Stimulated activated CD4-positive, alpha-beta T cell treated with anti-CD3 and anti-CD28 coated beads, Interleukin-1b, Interleukin-23, amount 100 ng/mL, for 48 hours (primary cell): ENCODE measurements at places on chromosomes 1 and 21.

DNA sequence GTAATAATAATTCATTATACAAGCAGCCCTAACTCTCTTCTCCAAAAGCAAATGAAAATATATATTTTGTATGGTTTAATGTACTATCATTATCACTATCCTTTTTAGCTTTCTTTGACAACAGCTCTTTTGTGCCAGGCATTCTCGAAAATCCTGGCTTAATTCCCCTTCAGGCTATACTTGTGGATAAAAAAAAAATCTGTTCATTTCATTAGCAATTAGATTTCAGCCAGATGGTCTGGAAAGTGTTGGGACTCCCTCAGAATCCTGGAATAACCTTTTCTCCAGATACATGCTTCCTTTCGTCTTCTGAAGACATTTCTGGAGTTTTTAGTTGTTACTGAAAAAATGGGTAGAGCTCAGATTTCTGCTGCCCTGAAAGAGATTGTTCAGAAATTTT, 83.4 kb upstream of the PLPPR4 start:
- no peak for DNase-seq

- DNase-seq, result no peak
Observed at GRCh38 chr21:26136671-26137070, 33.9 kb downstream of the APP start.

- DNase-seq, result no peak
Observed at GRCh38 chr1:56864430-56864829, 9.8 kb downstream of the C8A start.

- DNase-seq, result no peak
Observed at GRCh38 chr1:29392036-29392435, 155.7 kb downstream of the PTPRU start.

GRCh38 chr1:165877411-165877810, 50.0 kb downstream of the UCK2 start:
- DNase-seq, result no peak

DNA sequence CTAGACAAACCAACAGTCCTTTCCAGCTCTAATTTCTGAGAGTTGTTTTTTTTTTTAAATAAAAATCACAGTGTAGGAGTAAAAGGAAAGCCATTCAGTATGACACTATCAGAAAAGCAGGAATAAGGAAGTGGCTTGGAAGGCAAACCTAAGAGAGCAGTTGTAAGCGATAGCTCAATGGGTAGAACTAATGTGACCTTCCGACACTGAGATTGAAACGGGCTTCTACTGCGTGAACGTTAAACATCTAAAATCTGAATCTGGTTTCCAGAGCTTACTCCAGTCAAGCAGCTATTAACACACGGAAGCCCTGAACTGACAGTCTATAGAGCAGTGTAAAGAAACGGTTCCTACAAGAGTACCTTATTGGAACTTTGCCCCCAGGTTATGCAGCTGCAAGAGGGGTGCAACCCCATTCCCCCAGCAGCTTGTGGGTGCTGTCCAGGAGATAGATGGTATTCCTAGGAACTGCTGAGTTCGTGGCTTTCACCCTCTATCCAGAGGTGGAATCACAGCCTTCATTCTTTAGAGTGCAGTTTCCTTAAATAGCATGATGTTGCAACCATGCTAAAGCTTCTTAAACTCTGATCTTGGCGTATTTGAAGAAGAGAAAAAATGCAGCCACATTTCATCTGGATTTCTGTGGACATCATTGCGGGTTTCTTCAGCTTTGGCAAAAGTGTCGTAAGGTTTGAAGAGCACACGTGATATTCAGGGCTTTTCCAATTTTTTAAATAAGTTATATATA, 3.3 kb upstream of the IRF2BP2 start:
- DNase-seq, result no peak

DNA sequence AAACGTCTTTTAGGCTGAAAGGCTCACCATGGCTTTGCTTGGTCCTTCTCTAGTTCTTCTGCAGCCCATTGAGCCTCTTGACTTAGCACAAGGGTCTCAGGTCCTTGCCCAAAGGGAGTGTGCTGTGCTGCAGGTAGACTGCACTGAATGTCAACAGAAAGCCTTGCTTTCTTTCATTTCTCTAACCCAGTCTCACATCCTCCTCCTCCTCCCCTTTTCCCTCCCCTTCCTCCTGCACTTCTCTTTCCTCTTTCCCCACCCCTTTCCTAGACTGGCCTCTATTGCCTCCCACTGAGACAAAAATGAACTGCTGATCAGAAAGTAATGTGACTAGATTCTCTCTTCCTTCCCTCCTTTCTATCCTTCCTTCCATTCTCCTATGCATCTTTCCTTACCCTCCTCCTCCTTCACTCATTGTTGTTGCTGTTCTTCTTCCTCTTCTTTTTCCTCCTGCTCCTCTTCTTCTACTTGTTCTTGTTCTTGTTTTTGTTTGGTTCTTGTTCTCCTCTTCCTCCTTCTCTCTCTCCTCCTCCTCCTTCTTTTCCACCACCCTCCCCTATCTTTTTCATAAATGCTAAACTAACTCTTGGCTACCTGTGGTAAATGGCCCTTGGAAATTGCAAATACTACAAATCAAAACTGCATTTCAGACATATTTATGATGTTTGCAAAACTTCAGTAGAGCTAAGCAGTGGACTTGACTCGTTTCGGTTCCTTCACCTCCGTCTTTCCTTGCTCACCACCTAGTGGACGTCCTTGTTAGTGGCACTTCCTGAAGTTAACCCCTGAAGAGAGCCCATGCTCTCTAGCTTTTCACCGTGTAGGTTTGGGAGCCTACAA, at the start of gene SELL:
Gene SELL (minus strand): TSS at position 152 of the 840 bp plus-strand sequence. CDS start 122 bp downstream, at position 30.
- DNase-seq, result peak; percentile 77

DNA sequence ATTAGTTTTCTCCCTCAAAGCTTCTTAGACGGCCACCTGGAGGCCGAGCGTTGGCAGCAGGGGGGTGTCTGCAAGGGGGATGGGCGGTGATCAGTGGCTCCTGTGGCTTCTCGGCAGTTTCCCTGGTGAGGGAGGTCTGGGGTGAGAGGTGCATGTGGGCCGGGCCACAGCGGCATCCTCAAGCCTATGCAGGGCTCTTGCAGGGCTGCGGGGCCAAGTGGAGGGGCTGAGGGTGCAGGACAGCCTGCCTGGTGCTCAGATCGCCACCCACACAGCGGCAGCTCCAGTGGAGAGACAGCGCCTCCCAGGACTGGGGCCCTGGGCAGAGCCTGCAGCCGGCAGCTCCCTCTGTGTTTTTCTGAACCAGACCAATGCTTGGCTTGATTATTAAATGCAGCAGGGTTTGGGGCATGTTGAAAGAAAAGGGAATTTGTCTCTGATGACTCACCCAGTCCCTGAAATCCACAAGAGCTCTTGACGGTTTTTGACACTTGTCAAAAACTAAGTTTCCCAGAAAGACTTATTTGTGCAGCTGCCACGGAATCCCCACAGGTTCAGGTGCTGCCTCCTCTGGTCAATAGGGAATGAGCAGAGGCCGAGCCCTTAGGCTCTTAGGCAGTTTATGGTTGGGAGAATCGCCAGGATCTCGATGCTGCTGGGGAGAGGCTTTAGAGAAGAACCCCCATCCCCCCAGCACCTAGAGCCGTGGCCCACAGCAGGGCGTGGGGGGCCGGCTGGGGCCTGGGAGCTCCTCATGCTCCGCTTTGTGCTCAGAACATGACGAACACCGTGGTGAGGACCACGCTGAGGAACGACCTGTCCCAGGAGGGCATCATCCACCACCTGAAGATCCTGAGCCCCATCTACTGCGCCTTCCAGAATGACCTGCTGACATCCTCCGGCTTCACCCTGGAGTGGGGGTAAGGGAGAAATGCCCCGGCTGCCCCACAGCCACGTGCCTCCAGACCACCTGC, 54.7 kb downstream of the UMODL1 start:
- no peak for DNase-seq

DNA sequence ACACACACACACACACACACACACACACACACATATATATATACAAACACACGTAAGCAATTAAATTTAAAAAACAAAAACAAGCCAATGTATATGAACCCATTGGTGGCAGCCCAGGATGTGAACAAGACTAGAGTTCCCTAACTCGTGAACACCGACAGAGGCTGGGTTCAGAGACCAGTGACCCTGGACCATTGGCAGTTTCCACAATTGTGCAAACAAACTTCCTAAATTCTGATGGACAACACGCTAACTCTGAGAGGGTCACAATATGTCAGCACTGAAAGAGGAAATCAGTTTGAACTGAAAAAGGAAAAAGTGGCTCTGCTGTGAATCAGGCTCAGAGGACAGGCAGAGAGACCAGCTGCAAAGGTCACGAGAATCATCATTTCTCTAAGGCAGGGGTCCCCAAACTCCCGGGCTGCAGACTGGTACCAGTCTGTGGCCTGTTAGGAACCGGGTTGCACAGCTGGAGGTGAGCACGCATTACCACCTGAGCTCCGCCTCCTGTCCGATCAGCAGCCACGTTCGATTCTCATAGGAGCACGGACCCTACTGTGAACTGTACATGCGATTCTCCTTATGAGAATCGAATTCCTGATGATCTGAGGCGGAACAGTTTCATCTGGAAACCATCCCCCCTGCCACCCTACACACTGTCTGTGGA, 50.5 kb upstream of the ERO1B start:
- no peak for DNase-seq

DNA sequence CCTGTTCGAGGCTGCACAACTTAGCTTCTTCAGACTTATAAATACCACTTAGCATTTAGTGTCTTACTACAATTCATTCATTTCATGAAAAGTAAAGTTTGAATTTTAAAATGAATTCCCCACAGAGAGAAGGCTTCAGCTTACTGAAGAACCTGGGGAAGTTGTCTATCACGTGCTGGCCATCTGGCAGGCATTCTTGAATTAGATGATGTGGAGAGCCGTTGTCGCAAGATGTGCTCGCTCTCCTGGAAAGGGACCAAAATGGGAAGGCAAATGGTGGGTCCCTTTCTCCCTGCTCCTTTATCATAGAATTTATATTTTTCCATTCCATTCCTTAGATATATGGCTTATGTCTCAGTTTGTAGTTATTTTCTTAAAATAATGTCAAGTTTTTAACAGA, 90.5 kb downstream of the CD247 start:
- DNase-seq, result no peak

DNA sequence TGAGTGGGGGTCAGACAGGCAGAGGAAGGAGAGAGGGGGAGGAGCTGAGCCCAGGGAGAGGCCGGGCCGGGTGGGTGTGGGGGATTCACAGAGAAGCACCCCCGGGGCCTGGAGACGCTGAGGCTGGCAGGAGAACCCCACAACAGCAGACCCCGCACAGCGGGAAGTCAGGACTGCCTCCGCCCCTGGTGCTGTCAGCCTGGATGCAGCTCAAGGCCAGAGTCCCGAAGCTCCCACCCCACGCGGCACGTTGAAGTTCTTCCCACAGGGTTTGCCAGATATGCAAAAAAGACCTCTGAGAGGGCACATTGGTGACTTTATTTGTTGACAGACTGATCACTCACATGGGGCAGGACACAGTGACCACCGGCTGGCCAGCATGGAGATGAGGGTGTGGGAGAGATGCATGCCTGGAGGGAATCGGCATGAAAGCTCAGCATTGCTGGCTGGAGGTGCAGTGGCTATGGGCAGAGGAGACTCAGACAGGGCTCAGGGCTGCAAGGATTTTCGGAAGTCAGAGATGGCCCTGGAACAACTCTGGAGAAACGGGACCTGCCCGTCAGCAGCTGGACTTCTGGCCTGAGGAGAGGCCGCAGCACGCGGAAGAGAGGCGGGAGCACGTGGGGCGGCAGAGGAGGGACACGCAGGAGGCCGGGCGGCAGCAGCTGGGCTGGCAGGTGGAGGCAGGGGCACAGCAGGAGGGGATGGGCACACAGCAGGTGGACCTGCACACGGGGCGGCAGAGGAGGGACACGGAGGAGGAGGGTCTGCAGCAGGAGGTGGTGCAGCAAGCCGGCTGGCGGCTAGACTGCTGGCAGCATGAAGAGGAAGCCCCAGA, 885 bp downstream of the KRTAP10-3 start:
- no peak for DNase-seq

- DNase-seq, result no peak
Observed at GRCh38 chr1:8460132-8460544, 142.2 kb downstream of the SLC45A1 start.

DNA sequence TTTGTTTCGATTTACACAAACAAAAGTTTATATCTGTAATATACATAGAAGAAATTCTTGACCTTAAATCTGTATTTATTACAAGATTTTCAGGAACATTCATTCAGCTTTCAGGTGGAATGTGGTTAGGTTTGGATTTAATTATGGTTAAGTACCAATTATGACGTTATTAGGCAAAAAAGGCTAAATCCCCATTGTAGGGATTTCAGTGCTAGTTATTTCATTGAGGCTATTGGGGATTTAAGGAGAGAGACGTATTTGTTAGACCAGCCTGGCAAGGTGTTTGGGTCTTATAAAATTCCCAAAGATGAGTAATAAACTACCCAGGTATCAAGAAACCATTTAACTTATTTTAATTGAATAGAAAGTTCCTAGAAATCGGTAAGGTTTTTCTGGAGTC, 26.0 kb downstream of the PRKAA2 start:
- DNase-seq, result no peak

- no peak for DNase-seq
Observed at GRCh38 chr1:117008656-117009055, 7.1 kb downstream of the CD101 start.

GRCh38 chr1:27686223-27686990, 14.4 kb upstream of the IFI6 start:
- no peak for DNase-seq

DNA sequence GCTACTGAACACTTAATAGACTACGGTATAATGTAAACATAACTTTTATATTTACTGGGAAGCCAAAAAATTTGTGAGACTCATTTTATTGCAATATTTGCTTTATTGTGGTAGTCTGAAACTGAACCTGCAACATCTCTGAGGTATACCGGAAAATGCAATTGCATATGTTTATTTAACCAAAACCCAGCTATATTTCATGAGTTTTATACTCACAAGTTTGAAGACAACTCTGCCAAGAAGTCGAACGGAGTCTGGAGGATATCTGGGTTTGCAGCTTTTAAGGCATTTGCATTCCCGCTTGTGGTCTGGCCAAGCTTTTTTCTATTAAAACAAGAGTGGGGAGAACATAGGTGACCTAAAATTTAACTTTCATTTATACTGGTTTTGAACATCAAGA, 171.9 kb downstream of the SMYD3 start:
- DNase-seq, result no peak

- no peak for DNase-seq
Observed at GRCh38 chr1:246768403-246769020, 44.3 kb downstream of the SCCPDH start.

DNA sequence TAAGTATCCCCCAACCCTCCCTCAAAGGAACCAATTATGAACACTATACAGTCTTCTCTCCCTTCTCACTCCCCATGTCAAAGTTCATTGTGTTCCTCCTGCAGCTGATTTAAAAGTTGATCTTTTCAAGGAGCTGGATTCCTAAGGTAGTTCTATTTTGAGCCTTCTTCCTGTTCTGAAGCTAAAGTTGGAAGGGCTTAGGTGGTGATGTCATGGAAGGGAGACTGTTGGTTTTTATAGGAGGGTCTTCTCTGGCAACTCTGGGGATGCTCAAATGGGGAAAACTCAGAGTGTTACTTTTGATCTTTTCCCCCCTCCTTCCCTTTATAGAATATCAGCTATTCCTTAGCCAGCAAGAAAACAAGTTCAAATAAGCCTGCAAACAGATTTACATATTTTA, 83.0 kb upstream of the AK4 start:
- no peak for DNase-seq

DNA sequence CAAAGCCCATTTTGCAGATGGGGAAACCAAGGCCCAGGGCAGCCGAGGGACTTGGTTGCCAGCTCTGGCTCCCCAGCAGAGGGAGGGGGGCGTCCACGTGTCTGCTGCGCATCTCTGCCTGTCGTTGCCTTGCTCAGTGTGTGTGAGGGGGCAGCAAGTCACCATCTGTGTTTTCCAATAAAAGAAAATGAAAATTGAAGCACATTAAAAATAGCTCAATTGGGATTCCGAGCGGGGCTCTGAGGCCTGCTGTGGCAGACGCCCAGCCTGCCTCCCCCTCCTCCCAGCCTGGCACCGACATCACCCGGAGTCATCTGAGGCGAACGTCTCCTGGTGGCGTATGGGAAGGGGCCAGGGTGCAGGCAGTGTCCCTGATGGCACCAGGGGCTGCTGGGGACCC, 51.2 kb downstream of the EPHB2 start:
- DNase-seq, result no peak
